ENCODE measurements at places on chromosomes 1 and 21. TPM values are rescaled to one million over a fixed set of nuclear protein-coding genes. Genes with fewer than 3 reads are reported as not detected.

DNA sequence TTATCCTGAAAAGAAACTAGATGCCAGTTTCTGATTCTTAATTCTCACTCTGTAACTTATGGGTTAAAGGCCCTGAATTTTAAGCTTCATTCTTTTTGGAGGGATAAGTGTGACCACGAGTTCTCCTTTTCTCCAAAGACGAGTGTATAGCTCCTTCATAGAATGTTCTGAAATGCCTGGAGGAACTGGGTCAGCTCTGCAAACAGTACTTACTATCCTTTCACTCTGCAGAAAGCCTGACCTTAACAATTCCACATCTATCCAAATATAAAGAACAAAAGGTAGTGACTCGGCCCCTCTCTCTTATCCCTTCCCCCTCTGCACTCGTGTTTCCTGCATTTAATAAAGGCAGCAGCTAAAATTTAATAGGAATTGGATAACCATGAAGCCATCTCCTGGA is 150.5 kb downstream of the LYPLAL1 start:
- DNase-seq: no peak

DNA sequence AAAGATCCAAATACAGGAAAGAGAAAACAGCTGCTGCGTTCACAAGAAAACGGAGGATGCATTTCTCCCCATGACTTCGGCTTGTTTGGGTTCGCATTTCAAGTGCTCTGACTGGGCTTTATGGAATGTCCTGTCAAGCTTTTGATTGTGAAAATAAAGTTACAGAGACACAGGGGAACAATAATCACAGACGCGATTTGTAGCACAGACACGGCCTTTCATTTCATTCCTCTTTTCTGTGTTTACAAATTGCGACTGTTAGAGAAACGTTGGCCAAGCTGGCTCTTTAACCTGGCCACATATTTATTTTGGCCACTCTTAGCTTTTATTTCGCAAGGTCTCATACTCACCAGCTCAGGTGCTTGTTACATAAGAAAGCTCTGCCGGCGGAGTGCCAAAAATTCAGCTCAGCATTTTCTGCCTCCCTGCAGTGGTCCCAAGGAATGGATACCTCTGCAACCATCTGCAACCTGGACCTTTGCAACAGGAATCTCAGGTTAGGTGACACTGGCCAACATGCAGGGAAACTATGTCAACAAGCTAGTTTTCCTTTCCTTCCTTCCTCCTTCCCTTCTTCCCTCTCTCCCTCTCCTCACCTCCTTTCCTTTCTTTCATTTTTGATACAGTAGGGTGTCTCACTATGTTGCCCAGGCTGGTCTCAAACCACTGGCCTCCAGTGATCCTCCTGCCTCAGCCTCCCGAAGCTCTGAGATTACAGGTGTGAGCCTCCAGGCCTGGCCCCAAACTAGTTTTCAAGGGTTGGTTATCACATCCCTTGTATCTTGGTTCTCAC is 58.2 kb upstream of the SLC45A1 start:
- peak; percentile 66 for DNase-seq

DNA sequence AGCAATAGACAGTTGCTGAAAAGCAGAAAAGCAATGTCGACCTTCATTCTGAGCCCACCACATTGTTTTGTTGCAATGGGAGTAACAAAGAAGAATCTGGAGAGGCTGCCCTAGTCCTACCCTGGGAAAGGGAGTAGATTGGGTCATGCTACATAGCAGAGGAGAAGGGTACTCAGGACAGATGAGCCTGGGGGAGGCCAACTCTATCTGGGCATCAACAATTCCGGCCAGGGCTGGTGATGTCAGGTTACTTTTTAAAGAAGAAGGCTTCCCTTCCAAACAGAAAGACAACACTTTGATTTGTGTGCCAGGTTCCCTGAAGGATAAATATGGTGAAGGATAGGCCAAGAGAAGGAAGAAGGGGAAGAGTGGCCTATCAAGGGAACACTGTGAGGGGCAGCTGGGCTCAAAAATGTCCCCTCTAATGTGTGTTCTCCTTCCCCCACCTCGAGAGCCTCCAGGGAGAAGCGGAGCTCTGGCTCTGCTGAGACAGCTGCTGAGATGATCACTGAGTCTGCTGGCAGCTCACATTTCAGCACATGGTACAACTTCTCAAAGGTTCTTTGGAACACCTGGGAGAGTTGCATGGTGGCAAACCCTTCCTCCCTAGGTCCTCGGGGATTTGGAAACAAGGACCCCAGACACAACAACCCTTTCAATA is 3.2 kb upstream of the ADIPOR1 start:
- no peak for DNase-seq

GRCh38 chr1:22139066-22139594 is 3.8 kb downstream of the WNT4 start:
- no peak for DNase-seq

DNA sequence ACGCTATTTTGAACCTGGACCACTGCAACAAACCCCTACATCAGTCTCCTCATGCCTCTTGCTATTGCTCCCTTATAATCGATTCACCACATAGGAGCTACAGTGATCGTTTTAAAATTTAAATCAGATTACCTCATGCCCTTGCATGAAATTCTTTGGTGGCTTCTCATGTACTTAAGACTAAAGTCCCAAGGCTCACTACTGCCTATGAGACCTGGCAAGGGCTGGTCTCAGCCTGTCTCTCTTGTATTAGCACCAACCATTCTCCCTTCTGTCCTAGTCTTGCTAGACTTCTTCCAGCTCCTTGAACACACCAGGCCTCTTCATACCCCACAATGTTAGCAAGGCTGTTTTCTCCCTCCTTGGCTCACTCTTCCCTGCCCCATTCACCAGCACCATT is 6.5 kb upstream of the GNPAT start:
- DNase-seq: no peak

DNA sequence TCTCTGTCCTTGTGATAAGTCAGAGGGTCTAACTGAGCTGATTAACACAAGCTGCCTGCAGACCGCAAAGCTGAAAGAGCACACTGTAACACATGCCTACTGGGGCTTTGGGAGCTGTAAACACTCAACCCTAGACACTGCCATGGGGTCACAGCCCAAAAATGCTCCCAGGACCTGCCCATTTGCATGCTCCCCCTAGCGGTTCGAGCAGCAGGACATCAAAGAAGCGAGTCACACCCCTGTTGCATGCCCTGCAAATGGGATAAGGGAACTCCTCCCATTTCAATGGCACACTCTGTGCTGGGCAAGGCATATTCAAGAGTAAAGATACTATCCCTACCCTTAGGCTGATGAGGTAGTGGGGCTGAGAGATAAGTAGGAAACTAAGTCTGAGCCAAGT is 22.8 kb downstream of the LCE3E start:
- no peak for DNase-seq

DNA sequence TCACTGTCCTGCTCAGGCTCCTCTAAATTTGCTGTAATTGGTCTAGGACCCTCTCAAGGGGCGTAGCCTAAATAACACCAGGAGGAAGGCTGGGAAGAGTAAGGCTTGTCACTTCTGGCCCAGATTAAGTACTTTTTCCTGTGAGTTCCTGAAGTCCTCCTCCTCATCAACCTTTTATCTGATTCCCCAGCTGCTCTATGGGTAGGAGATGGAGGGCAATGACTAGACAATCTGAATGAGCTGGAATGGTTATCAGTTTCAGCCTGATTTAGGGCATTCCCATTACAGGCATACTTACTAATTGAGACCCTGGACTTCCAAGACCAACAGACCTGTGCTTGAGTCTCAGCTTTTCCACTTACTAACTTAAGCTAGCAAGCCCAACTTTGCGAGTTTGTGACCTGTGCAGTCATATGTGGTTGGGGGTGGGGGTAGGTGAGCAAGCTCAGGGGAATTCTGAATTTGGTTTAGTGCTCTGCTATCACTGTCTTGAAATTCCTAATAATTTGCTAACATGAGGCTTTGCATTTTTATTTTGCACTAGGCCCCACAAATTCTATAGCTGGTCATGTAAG is 18.0 kb upstream of the FGGY start:
- no peak for DNase-seq

DNA sequence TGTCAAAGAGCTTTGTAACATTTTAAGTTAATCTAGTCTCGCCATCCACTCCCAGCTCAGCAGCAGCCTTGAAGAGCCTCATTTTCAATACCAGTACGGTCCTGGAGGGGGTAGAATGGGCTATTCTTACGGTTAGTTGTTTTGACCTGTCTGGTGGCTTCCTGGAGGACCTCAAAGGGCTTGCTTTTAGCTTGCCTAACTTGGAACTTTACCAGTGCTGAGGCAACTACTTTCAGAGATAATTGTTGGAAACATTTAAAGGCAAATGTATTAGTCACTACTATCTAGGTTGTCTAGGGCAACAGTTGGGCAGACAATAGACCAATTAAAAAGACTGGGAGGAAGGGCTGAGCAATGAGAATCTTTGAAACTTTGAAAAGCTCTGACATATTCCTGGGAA is 56.0 kb downstream of the TTLL7 start:
- DNase-seq: no peak

DNA sequence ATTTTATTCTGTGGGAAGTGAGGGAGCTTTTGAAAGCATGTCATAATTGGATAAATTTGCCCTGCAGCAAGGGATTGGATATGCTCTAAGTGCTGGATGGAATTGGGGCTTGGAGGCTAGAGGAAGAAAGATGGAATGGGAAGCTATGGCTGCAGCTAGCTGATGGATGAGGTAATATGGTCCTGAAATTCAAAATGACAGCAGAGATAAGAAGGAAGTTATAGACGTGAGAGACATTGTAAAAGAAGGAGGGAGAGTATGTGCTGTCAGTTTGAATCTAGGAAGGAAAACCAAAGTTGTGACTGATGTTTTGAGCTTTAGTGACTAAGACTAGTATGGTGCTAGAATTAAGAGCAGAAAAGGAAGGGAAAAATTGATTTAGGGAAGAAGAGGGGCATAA is 299.9 kb upstream of the SPAG17 start:
- DNase-seq: no peak

GRCh38 chr1:205229916-205230700 is 2.4 kb downstream of the TMCC2 start:
- DNase-seq: no peak

- DNase-seq: no peak
Observed at GRCh38 chr1:212520299-212520698, 87.6 kb downstream of the NENF start.

DNA sequence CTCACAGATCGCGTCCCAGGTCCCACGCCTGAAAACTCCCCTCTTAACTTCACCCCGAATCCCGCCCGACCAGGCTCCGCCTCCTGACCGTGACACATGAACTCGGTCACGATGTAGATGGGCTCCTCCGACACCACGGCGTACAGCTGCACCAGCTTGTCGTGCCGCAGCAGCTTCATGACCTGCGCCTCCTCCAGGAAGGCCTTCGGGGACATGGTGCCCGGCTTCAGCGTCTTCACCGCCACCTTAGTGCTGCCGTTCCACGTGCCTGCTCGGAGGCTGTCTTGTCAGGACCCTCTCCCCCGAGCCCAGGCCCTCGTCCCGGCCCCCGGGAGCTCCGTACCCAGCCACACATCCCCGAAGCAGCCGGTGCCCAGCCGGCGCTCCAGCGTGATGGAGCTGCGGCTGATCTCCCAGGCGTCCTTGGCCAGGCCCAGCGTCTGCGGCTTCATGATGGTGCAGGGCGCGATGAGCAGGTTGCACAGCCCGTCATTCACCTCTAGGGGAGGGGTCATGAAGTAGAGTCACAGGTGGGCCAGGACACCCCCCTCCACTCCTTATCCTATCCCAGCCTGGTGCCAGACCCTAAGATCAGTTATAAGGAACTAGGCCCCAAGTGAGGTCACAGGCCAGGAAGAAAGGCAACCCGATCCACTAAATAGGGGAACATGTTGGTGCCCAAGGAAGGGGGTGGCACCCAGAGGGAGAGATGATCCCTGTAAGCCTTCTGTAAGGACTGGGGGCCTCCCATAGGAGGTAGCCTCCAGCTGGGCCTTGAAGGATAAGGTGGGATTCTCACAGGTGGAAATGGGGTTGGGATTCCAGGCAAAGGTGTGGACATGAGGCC is 11.6 kb upstream of the AHDC1 start:
- DNase-seq: no peak

GRCh38 chr1:21886486-21887215 is 50.5 kb downstream of the HSPG2 start:
- no peak for DNase-seq

DNA sequence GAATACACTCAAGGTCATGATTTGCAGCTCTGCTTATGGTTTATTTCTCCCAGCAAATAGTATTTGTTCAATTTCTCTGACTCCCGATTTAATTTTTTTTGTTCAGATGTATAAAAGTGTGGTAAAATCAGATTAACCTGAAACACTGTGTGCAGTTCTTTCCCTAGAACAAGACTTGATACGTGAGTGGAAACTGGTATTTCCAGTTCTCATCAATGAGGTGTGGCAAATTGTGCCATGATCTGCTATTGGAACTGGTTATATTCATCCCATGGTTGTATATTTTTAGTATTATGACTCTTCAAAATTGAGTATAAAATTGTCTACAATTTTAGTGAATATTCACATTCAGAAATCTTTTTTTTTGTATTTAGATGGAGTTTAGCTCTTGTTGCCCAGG is 76.8 kb upstream of the IVNS1ABP start:
- peak; percentile 26 for DNase-seq

GRCh38 chr1:15160626-15161025 is 7.1 kb downstream of the TMEM51 start:
- DNase-seq: no peak

DNA sequence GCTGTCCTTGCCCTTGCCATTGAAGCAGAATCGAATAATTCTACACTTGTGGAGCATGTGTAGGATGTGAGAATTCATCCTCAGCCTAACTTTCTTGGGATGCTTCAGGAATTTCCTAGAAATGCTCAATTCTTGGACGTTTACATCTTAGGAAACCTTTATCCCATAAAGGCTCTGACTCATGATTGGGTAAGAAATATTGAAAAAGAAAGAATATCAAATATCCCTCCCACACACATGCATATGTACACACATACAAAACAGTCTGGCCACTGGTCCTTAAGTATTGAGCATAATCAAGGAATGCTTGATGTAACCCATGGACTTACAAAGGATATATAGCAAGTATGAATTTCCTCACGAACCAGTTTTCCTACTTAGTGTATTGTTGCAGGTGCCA is 83.9 kb upstream of the IPO9 start:
- no peak for DNase-seq

Gene ZNF683
- not detected for total RNA-seq

Gene ABL2
- 38.8 TPM for total RNA-seq

Gene CATSPERE
- 0.49 TPM for total RNA-seq

Gene POU3F1
- not detected for total RNA-seq

Gene MIXL1
- total RNA-seq: not detected

Gene TMEM82
- not detected for total RNA-seq

Gene SLC30A10
- 0.32 TPM for total RNA-seq

Gene TEX38
- total RNA-seq: not detected

Gene TNFSF18
- total RNA-seq: not detected

Gene ARID4B
- total RNA-seq: 46.3 TPM

Gene OR2T33
- total RNA-seq: not detected
